Lung microvascular endothelial cell (primary cell): ENCODE measurements at places on chromosomes 7 and 10. TPM values are rescaled to one million over a fixed set of nuclear protein-coding genes. Genes with fewer than 3 reads are reported as not detected.

CALHM3 gene
- total RNA-seq = not detected in 2 replicates

ARHGEF35 gene
- under 0.01 TPM in 1 of 2 replicates, not detected in the other for total RNA-seq

C1QL3 gene
- total RNA-seq = 0.65 TPM in 1 of 2 replicates, not detected in the other

PDE6C gene
- not detected in 2 replicates for total RNA-seq
